ENCODE measurements at places on chromosomes 16 and 17. TPM values are rescaled to one million over a fixed set of nuclear protein-coding genes. Genes with fewer than 3 reads are reported as not detected.

The KRT31 gene
- total RNA-seq: not detected

GRCh38 chr16:66388350-66389139 is 22.1 kb downstream of the CDH5 start:
- DNase-seq: no peak

DNA sequence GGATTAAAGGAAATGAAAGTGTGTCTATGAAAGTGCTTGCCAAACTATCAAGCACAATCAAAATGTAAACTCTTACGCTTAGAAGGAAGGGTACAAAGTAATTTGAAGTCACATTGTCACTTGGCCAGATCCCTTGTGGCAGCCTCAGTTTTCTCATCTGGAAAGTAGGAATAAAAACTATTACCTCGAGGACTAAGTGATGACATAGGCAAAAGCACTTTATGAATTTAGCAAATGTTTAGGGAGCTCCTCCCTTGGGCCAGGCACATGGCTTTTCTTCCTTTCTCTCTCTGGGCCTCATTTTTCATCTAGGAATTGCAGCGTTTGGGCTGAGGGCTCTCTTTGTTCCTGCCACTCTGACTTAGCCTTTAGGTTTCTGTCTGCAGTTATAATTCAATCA is 28.5 kb downstream of the DYNLL2 start:
- no peak for DNase-seq

DNA sequence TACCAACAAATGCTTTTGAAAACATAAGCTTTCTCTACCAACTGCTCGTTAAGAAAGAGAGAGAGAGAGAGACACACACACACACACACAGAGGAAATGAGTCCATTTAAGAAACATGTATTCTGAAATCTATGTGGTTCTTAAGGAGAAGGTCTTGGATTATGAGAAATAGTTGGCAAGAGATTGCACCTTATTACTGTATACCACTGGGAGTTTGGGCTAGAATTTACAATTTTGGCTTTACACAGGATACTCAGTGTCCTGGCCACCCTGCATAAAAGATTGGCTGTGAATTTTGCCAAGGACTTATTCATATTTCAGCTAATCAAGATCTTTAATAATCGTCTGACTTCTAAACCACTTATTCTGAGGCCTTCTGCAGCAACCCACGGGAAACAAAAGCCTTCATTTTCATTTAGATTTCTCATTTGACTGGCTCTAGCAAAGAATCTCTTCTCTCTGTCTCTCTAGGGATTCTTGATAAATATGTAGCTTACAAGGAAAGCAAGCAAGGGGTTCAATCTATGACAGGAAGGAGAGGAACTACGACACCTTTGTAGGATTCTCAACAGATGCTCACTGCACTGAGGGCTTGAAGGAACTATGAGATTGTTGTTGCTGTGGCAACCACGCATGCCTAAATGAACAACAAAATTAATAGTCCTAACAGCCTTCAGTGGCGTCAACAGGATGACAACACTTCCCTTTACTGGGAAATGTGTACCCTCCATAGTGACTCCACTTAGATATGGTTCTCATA is 75.3 kb upstream of the GNAO1 start:
- no peak for DNase-seq

DNA sequence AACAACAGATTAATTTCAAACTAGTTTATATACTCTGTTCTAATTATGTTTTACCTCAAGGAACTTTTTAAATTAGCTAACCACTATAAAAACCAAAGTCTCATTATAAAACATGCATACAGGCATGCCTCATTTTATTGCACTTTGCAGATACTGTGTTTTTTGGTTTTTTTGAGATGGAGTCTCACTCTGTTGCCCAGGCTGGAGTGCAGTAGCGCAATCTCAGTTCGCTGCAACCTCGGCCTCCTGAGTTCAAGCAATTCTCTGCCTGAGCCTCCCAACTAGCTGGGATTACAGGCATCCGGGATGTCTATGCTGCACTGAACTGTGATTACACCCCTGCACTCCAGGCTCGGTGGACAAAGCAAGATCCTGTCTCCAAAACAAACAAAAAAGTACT is 8.8 kb upstream of the JPT1 start:
- no peak for DNase-seq

- no peak for DNase-seq
Measured at GRCh38 chr17:21233581-21234347, 19.4 kb downstream of the NATD1 start.

Measured in HCT116 (cell line).